ENCODE measurements at places on chromosomes 1 and 21.

DNA sequence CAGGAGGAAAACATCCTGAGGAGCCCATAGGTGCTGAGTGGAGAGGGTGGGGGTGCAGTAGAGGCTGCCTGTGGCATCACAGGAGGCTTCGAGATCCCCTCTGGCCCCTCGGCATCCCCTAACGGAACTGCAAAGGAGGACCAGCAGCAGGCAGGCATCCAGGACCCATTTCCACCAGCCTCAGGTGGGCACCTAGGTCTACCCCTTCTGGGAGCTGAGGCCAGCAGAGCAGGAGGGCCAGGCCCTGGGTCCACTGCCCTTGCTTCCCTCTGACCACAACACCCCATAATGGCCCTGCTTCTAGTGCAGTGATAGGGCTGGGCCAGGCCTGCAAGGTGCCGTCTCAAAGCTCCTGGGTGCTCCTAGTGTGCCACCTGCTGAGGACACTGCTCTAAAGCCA, 723.0 kb downstream of the PTPRU start:
- no peak for DNase-seq

DNA sequence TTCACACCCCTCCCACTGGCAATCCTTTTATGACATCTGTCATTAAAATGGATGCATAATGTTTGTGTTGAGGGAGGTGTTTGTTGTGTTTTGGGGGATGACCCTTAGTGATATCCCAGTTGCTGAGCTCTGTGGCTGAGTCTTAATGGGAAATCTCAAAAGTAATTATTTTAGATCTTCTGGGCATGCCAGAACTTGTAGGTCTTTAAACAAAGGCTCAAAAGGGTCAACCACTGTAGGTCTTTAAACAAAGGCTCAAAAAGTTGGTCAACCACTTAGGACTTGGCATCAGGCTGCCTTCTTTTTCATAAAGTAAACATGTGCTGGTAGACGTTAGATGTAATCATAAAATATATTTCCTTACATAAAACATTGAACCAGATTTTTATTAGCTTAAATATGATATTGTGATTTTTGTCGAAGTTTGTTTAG, 78.0 kb downstream of the CDC14A start:
- DNase-seq: no peak

DNA sequence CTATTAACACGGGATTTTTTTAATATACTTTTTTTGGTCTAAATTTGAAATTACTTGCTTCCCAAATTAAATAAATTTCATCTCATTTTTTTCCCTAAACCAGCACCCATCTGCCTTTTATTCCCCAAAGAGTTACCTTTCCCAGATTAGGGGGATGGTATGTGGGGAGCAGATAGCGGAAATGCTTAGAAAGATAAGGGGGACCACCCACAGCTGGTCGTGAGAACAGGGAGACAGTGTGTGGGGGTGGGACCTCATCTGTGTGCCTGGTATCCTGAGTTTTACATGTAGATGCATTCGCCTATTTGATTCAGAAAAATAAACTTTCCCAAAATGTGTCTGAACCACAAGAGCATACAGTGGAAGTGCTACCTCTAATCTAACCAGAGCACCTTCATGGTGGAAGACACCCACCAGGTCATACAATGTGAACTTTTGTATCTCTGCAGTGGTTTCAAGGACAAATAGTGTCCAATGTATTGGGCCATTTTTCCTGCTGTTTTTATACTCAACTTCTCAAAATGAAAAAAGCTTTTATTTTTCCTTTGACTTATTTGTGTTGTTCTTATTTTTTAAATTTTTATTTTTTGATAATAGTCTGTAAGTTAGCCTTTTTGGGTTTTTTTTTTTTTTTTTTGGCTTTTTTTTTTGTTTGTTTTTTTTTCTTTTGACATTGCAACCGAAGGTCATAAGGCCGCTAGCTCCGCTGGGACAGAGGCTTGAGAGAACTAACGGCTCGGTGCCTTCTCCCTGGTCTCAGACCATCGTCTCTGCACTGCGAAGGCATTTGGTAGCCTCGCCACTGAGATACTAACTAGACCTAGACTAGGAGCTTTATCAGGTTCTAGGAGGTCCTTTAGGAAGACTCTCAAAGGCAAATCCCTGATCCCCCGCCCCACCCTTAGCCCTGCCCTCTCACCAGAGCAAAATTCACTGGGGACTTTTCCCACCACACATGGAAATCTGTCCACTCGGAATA, 263.2 kb downstream of the TM2D1 start:
- DNase-seq: no peak

DNA sequence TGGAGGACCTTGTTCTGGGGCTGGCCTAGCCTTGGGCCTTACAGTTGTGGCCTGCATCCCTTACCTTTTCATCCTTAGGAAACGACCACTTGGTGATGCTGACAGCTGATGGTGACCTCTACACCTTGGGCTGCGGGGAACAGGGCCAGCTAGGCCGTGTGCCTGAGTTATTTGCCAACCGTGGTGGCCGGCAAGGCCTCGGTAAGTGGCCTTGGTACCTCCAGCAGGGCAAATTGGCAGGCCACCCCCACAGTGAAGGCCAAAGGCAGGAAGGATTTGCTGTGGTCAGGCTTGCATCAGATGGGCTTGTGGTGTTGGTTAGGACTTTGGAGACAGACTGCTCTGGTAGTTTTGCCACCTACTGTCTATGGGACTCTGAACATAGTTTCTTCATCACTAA, 17.7 kb upstream of the TRNAU1AP start:
- DNase-seq: no peak

- no peak for DNase-seq
Measured at GRCh38 chr1:8714173-8714572, 103.3 kb downstream of the RERE start.

DNA sequence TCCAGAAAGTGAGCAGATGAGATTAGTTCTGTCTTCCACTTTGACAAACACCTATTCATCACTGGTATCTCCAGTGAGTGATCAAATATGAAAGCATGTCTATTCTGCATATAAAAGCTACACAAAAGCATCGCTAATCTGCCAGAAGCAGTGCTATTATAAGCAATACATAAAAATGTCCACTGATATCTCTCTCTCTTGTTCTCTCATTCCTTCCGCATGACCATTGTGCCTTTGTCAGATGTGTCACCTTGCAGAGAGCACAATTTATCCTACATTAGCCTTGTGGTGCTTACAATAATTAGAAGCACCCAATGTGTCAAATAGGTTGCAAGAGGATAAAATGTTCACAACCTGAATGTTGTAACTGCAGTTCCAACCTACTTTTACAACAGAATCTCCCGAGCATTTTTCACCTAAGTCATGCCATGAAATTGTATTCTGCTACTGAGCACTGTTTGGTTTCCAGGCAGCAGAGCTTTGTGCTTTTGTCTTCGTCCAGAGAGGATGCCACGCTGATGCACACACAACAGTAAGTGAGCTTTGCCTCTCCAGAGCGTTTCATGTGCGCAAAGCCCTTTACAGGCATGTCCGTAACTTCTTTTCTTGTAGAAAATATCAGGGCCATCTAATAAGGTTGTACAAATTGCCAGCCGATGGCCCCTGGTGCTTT, 198.7 kb upstream of the PLD5 start:
- no peak for DNase-seq

DNA sequence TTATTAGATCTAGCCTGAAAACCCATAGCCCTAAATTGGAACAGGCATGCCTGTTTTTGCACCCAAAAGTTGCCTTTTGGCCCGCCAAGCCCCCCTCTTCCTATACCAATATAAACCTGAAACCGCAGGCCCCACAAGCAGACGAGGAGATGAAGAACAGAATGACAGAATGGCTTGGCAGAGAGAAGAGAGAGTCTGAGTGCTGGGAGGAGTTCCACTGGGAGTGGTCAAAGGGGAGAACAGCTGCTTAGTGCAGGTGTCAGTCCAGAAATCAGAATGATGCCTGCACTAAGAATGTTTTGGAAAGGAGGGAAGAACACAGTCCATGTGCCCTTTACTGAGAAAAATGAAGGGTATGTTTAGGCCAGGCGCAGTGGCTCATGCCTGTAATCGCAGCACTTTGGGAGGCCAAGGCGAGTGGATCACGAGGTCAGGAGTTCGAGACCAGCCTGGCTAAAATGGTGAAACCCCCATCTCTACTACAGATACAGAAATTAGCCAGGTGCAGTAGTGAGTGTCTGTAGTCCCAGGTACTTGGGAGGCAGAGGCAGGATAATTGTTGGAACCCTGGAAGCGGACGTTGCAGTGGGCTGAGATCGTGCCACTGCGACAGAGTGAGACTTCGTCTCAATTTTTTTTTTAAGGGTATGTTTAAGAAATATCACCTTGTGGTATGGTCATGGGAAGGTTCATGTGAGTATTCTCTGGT, 9.4 kb downstream of the DYRK1A start:
- DNase-seq: no peak

DNA sequence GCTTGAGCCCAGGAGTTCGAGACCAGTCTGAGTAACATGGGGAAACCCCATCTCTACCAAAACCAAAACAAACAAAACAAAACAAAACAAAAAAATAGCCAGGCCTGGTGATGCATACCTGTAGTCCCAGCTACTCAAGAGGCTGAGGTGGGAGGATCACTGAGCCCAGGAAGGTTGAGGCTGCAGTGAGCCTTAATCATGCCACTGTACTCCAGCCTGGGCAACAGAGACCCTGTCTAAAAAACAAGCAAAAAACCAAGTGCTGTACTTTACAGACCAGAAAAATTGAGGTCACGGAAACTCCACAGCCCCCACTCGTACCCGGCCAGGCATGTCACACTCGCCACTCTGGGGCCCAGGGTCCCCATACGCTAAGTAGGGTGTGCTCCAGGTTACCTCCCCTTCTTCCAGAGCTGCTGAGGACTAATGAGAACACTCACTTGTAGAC, 22.9 kb downstream of the ATP2B4 start:
- no peak for DNase-seq

DNA sequence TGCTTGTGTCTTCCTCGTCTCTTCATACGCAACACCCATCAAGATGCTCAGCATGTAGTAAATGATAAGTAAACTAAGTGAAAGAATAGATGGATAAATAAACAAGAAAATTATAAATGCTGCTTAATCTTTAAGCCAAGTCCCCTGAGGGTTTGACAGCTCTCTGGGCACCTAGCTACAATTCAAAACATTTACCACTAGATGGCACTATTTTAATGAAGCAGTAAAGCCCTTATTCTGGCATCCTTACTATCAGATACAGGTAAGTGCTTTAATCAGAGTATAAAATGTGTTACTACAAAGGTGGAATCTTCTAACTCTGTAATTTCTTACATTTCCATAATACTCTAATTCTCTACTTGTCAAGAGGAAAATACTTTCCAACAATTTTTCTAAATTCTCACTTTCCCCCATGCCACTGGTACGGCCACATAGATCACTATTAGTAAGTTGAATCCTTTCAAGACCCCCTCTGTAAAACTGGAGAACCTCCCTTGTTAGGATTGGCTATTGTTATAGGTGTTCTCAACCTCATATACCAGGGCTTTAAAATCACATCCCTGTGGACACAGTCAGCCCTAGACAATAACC, 137.8 kb downstream of the BARHL2 start:
- no peak for DNase-seq

DNA sequence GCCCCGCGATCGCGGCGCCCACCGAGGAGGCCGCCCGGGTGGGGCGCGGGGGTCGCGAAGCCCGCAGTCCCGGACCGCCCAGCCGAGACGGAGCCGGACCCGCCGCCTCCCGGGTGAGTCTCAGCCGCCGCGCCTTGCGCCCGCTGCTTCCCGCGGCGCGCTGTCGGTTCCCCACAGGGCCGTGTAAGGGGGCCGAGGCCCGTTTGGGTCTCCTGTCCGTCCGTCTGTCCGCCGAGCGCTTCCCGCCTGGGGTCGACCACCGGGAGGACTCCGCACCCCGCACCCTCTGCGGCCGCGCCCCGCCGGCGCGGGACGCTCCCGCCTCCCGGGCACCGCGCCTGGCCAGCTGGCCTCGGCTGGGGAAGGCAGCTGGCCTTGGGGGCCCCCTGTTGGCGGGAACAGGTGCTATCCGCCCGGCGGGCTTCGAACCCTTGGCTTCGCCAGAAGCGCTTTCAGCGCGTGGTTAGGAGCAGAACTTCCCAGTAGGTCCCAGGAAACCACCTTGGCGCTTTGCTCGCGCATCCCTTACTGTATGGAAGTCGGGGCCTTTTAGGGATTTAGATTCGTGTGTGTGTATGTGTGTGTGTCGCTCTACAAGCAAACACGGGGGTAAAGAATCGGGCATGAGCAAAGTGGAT, 414 bp downstream of the TMEM51 start:
- DNase-seq: peak; percentile 33

- DNase-seq: no peak
Measured at GRCh38 chr21:28554660-28555475, 437.8 kb downstream of the LTN1 start.

- DNase-seq: no peak
Measured at GRCh38 chr21:34603002-34603709, 11.8 kb downstream of the RCAN1 start.

GRCh38 chr1:3837200-3837599, 19.8 kb downstream of the CEP104 start:
- DNase-seq: no peak

- DNase-seq: peak; percentile 31
Measured at GRCh38 chr1:8017495-8018197, 8.5 kb downstream of the ERRFI1 start.

GRCh38 chr1:43144237-43144636, 27.9 kb downstream of the EBNA1BP2 start:
- DNase-seq: no peak

DNA sequence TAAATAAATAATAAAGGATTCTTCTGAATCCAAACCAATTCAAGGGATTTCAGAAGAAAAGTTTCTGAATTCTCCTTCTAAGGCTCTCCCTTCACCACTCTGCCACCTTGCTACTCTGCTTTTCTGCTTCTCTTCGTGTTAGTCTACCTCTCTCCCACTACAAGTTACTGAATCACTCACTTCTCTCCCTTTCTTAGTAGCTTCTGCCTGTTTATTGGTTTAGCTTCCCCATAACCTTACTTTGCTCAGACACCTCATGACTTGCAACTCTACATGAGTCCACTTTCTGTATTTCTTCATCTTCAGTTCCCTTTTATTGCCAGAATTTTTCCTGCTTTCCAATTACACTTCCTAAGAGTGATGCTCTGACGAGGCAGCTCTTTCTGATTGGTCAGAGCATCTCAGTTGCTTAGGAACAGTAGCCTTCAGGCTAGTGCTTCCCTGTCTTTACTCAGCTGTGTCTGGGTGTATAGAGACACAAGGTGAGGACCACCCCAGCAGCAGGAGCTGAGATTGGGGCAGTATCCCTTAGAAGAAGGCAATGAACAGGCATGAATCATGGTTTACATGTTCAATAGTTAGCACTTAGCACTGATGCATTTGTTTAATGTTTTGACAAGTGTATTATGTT, 144.6 kb downstream of the SLC30A10 start:
- no peak for DNase-seq

- no peak for DNase-seq
Measured at GRCh38 chr1:6243993-6244392, at the start of gene HES3. Gene HES3 (plus strand): TSS chr1:6244179. CDS start chr1:6244366, 187 bp downstream.

- no peak for DNase-seq
Measured at GRCh38 chr1:246383791-246384190, 123.3 kb downstream of the SMYD3 start.

- DNase-seq: no peak
Measured at GRCh38 chr1:85678193-85678592, 30.0 kb downstream of the ZNHIT6 start.

- no peak for DNase-seq
Measured at GRCh38 chr1:27600498-27601175, 3.3 kb downstream of the AHDC1 start.

Data from SW 1271 (cell line).